NCI-H187 treated with DMSO at 0.1 percent for 48 hours (cell line): ENCODE measurements at places on chromosomes 2 and 18.

GRCh38 chr2:179393481-179393880 is 128.8 kb upstream of the SESTD1 start:
- DNase-seq: no peak

DNA sequence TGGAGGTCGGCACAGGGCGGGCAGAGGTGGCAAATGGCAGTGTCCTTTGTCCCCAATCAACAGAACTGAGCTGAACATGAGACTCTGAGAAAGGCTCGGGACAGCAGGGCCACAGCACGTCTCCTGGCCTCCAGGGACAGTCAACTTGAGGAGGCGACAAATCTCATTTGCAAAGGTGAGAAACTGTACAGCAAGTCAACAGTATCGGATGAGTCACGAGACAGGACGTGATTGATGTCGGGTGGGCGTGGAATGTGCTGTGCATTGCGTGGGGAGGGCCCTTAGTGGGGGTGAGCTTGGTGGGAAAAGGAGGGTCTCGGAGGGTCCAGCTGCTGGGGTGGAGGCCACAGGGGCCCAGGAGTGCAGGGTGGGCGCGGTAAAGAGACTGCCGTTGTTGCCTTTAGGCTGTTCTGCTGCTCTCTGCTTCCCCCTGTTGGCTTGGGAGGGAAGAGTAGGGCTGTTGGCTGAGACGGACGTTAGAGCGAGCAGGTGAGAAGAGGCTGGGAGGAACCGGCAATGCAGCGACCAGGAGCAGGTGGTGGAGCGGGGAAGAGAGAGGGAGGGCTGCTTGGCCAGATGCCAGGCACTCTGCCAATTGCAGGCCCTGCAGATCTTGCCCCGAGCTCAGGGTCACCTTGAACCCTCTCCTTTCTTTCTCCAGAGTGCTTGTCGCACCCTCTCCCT is 164.3 kb downstream of the BCL2 start:
- peak; percentile 87 for DNase-seq

DNA sequence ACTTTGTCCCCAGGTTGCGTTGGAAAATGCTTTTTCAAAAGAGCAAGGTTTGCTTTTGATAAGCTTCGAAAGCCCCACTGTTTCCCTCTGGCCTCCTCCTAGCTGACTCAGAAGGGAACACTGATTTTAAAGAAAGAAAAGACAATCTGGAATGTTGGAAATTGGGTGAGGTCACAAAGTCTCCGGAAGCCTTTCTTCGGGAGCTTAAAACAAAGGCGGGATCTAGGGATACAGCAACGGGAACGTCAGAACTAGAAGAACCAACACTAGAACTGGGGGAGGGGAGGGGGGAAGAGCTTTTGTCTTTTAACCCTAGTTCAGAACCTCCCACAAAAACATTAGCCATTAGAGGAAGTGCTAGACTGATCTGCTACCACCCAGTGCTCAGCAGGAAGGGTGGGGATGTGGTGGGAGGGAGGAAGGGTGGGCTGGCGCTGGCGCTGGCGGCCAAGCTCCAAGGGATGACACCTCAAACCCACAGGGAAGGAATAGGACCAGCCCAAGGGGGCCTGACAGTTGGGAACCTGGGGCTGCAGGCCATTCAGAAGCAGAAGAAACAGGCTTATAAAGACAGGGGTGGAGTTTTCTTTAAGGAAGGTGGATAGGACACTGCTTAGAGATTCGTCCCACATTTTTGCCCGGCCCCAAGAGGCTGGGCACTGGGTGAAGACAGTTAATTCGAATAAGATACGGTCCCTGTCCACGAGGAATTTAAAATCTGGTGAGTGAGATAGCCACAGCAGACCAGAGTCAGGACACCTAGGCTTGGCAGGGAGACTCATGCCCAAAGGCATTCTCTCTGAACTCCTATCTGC is 1.7 kb downstream of the TMSB10 start:
- DNase-seq: no peak

- DNase-seq: no peak
Measured at GRCh38 chr2:197604117-197604860, 71.1 kb downstream of the RFTN2 start.

GRCh38 chr2:221752781-221753180 is 180.7 kb upstream of the EPHA4 start:
- no peak for DNase-seq

DNA sequence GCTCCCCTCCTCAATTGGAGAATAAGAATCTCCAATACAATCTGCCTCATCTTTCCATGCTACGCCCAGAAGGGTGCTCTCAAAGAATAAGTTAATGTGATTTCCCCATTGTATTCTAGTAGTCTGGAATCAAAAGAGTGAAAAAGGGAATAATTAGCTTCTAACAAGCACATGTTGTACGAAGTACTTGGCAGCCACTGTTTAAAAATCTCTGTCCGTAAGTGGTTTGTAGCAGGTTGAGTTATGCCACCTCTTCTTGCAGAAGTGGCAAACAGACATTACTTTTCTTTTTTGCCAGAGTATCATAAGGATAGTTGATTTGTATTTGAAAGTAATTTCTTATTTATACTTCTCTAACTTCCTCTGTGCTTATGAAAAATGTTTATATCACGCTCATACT is 184.7 kb downstream of the CD226 start:
- no peak for DNase-seq

DNA sequence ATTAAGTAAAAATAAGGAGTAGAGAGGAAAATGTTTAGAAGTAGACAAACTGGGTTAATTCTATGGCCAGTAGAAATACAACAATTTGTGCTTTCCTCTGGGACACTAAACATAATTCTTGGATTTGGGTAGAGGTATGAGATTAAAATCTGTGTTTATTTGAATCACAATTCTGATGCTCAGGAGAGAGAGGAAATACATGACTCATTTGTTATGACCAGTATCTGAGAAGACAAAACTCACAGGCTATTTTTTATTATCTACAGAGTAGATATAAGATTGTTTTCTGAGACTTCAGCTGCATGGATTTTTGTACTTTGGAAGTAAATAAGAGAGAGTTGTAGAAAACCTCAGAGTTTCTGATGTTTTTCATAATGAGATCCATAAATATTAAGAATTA is 315.7 kb upstream of the CWC22 start:
- DNase-seq: no peak

DNA sequence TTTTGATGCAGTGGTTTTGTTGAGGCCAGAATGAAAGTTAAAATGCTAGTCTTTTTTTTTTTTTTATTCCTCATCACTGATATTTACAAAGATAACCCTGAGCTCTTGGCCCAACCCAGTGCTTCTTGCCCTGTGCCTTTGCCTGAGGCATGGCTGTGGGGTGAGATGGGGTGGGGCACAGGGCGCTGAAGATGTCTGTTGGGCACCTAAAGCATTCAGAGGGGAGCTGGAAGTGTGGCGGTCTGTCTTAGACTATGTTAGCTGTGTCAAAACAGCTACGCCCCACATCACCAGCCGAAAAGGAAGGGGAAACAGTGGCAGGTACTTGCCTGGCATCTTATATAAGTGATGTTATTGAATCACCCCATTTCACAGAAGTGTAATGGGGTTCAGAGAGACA is 20.7 kb downstream of the TOGARAM2 start:
- DNase-seq: no peak

DNA sequence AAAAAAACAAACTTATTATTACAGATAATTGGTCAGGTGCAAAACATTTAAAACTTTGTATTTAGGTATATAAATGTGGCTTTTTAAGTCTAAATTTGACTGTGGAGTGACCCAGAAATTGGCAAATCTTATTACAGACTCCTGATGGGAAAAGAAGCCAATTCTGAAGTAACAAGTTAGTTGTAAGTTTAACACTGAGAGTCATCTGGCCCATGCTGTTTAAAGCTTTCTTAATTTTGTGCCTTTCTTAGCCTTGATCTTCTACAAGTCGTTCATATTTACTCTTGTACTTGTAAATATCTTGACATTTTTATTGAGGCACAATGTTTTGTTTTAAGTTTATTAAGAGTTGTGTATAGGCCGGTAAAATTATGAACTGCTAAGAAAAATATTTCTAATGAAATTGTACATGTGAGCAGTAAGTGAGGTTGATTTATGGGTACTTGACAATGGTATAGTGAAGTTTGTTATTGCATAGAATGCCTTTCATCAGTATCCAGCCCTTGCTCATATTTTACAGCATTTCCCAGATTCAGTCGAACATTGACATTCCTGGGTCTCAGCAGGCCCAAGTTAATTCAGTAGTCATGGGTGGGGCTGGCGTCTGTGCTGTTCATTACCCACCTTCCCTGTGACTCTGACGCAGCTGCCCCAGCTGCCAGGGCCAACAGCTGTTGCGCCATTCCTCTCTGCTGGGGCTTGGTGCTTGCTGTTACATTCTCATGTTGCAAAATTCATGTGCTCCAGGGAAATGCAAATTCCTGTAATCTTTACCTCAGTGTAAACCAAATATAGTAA is 121.4 kb downstream of the ZNF236 start:
- no peak for DNase-seq

GRCh38 chr2:188326669-188327301 is 35.1 kb downstream of the GULP1 start:
- DNase-seq: no peak

DNA sequence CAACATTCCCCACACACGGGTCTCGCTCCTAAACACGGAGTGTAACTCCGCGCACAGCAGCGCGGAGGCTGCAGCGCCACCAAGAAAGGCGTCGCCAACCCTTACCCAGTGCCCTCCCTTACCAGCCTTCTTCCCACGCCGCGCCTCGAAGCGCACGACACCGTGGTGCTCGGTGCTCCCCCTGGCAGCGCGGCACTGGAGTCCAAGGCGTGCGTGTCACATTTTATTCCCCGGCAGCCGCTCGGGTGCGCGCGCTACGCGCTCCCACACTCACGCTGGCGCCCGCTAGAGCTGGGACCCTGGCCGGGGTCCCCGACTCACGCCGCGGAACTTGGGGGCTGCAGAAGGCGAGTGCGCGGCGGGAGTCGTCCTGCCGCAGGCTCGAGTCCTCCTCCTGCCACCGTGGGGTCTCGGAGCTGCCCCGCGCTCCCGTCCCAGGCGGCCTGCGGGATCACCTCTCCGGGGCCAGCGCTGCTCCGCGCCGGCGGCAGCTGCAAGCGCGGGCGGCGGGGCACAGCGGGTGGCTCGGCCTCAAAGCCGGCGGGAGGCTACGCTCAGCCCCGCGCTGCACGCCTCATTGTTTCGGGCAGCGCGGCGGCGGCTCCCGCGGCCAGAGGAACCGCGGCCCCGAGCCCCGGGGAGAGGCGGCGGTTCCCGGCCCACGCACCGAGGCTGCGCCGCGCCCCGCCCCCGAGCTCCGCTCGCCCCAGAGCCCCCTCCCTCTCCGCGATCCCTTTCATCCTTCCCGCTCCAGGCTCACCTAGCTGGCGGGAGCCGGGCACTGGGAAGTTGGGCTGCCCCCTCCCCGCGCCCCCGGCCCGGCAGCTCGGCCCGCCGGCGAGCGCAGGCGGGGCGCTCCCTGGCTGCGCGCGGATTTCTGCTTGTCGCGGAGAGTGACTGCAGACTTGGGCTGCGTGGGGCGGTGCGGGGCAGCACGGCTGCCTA is at the start of gene ST6GAL2:
ST6GAL2 (minus strand) TSS at position 197 of the 945 bp plus-strand sequence. CDS start 42,190 bp downstream, outside the sequence.
- no peak for DNase-seq

GRCh38 chr18:79309614-79310358 is 85.9 kb upstream of the NFATC1 start:
- no peak for DNase-seq

DNA sequence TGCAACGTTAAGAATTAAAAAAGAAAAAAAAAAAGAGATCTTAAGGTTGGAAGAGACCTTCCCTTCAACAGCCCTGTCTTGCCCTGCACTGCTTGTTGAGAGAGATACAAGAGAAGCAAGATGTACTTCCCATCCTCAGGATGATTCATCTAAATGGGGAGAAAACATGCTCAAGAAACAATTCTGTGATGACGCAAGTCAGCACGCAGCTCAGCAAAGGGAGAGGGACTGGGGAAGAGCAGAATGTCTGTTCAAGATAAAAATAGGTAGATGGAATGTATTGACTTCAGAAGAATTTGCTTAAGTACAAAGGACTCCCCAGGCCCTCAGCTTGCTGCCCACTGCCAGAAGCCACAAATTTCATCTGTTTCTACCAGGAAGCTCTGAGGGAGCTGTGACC is 198.2 kb upstream of the SPRED2 start:
- DNase-seq: no peak

- no peak for DNase-seq
Measured at GRCh38 chr2:76572981-76573380, 862.3 kb upstream of the GCFC2 start.

DNA sequence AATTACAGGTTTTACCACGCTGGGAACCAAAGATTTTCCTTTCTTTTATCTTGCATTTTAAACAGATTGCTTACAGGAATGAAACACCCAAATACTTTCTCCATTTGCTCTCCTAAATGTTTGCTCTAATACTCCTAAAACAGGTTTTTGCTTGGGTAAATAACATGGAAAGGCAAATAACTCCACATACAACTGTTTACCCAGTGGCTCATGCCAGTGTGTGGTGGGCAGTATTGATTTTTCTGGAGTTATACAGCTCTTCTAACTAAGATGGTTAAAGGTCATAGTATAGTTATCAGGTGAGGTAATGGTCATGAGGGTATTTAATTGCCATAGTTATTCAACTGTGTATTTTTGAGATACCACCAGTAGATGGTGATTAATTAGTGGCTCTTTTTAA is 61.2 kb upstream of the RAB27B start:
- DNase-seq: no peak

DNA sequence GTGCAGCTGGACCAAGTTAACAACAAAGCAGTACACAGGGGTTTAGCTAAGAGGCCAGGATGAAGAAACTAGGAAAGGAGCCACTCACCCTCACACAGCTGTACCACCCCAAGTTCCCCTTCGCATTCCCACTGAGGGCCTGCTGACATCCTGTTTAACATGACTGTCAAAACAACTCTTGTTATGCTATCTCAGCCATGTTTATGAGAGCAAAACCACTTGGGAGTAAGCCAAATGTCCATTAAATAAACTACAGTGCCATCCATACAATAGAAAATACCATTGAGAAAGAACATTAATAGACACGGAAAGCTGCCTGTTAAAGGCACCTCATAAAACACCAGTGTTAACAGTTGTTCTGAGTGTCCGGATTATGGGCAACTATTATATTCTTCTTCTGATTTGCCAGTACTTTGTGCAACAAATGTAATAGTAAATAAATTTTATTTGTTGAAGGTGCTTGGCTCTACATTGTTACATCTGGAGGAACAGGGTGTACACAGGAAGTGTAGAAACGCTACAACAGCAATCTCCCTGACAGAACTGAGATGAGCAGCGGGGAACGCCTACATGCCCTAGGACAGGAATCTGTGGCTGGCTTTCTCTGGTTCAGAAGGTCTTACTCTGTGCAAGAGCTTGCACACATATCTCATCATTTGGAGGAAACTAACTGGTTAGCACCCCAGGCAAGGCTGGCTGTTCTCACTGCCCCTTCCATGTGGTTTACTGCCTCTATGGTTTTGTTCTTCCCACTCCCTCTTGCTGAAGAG is 85.6 kb downstream of the EHD3 start:
- peak; percentile 77 for DNase-seq

GRCh38 chr2:173240083-173240482 is 114.6 kb upstream of the CDCA7 start:
- no peak for DNase-seq
